ENCODE measurements at places on chromosomes 12 and 14.

- DNase-seq, result no peak
Measured at GRCh38 chr12:73413051-73413450, 1124.6 kb upstream of the ATXN7L3B start.

- no peak for DNase-seq
Measured at GRCh38 chr12:13350381-13350780, 153.9 kb downstream of the EMP1 start.

GRCh38 chr14:69771136-69771535 is 4.2 kb downstream of the SRSF5 start:
- DNase-seq, result no peak

GRCh38 chr12:52285172-52285745 is 6.1 kb downstream of the KRT81 start:
- no peak for DNase-seq

DNA sequence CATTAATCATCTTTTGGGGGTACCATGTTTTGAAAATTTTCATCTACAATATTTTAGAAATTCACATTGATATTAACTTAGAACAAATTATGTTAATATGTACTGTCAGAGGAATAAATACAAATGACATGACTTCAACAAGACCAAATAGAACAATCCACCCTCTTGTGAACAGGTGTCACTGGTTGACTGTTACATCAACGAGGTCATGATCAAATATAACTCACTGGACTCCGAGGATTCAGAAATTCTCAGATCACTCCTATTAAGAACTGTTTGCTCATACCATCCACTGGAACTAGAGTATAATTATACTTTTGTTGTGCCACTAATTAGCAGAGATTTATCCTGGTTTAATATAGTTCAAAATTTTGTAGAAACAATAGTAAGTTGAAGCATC is 318.8 kb downstream of the PRKD1 start:
- DNase-seq, result no peak

GRCh38 chr14:52883658-52884057 is 67.2 kb downstream of the FERMT2 start:
- no peak for DNase-seq

DNA sequence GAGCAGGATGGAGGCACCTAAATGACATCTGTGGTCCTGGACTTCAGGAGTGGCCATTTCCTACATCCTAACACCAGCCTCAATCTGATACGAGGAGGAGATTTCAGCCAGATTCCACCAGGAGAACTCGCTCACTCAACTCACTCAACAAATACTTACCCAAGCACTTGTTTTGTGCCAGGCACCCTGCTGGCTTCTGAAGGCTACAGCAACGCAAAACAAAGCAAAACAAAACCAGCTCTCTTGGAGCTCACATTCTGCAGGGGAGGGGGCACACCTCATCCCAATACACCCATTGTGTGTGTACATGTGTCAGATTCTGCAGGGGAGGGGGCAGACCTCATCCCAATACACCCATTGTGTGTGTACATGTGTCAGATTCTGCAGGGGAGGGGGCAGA is 144.8 kb downstream of the PIWIL1 start:
- DNase-seq, result no peak

DNA sequence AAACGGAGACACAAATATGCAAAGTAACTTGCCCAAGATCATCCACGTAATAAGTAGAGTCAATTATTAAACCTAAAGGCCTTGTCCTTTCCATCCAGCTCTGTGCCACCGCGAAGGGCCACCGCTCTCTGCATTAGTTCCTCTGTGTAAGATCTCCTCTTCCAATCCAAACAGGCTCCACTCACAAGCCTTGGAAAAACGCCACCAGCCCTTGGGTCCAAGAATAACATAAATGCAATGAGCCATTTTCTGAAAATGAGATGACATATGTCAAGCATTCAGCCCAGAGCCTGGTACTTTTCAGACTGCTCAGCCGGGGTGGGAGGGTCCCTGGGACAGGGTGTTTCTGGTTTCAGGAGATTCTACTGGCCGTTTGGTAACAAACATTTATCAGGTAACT is 30.0 kb downstream of the DGLUCY start:
- no peak for DNase-seq

DNA sequence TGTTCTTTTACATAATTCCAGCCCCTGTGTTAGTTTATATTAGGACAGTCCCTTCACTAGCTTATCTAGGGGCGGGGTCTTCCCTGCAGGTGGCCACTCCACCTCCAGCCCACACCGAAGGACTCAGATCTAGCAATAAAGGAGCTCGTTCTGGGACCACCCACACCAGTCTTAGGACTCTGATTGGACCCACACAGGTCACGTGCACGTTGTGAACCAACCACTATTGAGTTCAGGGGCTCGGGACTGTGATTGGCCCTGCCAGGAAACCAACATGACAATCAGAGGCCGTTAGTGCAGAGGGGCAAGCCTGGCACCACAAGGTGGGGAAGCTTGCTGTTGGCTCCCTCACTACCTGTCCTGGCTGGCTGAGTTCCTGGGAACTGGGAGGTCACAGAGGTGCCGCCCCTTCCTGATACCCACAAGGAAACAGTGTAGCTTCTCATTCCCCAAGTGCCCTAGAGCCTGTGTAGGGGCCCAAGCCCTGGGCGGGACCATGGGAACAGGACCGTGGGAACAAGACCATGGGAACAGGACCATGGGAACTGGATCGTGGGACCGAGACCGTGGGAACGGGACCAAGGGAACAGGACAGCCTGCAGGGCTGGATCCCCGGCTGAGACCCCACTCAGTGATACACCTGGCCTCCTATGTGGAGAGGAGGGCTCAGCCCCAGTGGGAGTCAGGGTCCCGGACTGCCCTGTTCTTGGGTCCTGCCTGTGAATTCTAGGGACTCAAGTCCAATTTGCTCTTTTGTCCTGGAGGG is 297.8 kb downstream of the ADGRD1 start:
- DNase-seq, result peak; percentile 50

GRCh38 chr12:42589465-42590329 is at the start of gene PRICKLE1:
Gene PRICKLE1 (minus strand): TSS chr12:42589746. CDS start chr12:42472516, 117,230 bp downstream.
- peak; percentile 50 for DNase-seq

- DNase-seq, result no peak
Measured at GRCh38 chr12:112096667-112097066, 11.9 kb downstream of the NAA25 start.

GRCh38 chr14:103544388-103545218 is 15.6 kb downstream of the TRMT61A start:
- no peak for DNase-seq

GRCh38 chr14:35747379-35747778 is 61.7 kb downstream of the RALGAPA1 start:
- no peak for DNase-seq

- DNase-seq, result no peak
Measured at GRCh38 chr12:111638556-111638955, 39.4 kb upstream of the ATXN2 start.

DNA sequence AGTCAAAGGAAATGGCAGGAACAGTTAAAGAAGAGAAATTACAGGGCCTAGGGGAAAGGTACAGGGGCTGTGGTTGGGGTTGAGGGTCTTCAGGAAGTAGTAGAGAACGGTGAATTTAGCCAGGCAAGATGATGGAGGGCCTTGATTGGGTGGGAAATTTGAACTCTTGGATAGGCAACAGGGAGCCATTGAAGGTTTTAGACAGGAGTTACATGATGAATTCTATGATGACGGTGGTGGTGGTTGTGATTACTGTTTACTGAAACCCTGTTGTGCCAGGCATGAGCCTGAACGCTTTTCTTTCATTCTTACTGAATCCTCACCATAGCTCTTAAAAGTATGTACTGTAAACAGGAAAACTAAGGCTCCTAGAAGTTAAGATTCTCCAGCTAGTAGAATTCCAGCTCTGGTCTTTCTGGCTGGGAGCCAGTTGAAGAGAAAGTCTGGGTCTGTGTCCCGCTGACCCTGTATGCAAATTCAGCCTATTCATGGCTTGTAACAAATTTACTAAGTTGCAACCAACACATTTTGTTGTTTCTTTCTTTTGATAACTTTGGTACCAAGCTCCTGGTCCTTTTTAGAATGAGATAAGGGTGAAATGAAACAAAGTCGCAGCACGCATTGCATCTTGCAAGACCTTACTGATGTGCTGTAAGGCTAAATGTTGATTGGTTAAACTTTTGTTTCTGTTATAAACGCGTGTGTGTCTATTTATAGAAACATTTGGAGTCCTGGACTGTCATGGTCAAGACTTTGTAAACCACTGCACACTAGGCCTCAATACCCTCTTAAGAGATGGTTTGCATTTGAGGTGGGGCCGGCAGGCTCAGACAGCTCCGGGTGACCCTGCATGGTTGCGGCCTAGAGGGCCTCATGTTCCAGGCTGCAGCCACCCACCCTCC is 6.0 kb downstream of the ORAI1 start:
- no peak for DNase-seq

DNA sequence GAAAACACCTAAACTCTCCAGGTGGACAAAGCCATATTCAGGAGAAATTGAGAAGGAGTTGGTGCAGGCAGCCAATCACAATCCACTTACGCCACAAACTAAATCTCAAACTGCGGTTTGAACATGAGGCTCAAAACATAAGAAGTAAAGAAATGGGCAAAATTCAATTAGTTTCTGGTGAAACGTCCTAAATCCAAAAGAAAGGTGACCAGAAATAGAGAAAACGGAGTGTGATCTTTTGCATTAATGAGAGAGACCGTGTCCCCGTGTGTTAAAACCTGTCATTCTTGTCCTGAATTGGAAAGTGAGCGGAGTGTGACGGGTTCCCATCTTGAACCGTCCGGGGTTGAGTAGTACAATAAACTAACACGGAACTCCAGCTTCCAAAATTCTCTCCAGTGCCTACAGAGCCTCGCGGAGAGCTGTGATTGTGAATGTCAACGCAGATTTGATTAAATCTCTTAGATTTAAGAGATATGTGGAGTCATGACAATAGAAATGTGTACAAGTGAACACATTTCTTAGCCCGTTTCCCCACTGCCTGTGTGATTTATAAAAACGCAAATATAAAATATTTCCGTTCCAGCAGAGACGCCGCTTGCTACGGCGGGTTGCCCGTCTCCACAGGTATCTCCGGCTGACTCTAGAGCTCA is 595 bp upstream of the METAP2 start:
- peak; percentile 36 for DNase-seq

DNA sequence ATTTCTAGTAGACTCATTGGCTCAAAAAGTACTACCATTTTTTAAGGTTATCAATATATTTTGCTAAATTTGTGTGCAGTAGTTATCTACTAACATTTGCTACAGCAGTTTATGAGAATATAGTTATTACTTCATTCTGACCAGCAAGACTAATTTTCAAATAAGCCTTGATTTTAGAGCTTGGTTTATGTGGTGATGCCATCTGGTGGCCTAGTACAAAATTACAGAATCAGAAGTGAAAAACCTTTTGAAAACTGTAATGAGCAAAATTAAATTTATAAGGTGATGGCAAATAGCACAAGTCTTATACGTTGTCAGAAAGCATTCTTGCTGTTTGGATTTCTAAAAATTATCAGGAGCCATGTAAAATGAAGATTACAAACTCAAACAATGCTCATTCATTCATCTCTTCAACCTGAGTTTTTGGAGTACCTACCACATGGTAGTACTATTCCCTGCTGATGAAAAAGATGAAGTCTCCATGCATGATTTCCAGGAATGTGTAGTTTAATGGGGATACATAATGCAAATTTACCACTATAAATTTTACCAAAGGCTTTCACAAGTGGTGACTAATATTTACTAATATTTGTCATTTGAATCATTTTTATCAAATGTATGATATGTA is 51.0 kb downstream of the MAGOHB start:
- peak; percentile 30 for DNase-seq

- DNase-seq, result no peak
Measured at GRCh38 chr14:34110531-34110930, 159.7 kb upstream of the EGLN3 start.

DNA sequence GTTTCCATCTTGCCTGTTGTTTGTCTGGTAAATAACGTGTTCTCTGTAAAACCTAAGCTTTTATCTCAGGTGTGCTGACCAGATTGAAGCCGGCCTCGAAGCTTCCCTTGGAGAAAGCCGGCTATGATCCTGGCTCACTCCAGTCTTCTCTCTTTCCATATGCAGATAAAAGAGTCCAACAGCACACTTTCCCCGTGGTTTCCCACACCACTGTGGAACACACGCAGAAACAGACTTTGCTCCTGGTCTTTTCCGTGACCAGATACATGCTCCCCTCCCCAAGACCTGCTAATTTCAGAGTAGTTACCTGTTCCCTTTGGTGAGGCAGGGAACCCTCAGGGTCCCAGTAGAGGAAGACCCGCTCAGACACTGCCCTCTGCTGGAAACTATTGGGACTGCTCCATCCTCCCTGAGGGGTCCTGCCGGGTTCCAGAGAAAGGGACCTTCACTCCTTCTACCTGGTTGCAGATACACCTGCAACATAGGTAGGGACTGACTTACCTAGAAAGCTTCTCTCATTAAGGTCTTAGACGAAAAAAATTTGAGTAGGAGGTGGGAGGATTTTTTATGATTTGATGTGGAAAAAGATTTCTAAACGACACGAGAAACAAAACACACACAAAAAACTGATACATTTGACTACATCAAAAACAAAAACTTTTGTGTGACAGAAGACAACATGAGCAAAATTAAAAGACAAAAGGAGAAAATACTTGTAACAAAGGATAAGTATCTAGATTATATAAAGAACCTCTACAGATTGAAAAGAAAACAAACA is 415.4 kb upstream of the CCDC196 start:
- peak; percentile 29 for DNase-seq

DNA sequence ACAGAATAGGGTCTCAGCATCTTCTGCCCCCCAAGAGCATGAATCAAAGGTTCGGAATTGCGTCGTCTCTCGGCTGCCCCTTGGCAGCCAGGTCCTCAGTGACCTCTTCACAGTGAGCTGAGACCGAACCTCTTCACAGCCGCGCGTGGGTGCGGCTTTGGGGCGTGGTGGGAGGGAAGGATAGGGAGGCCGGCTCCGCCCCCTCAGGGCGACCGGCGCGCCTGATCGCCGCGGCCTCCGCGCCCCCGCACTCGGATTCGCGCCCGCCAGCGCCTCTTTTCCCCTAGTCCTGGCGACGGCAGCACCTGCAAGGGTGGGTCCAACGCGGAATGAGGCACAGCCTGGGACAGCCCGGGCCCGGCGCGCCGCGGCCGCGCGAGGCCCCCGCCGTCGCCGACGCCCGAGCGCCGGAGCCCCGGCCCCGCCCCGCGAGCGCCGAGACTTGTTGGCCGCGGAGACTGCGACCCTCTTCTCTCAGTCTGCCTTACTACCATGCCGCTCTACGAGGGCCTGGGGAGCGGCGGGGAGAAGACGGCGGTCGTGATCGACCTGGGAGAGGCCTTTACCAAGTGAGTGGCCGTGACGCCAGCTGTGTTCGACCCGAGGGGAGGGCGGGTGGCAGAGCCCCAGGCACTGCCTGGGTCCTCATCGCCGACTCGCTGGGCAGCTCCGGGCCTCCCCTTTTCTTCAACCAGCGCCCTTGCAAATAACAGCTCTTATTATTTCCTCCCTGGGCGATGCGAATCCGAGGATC is at the start of gene ACTR10:
Gene ACTR10 (plus strand): TSS at position 424 of the 754 bp plus-strand sequence. CDS start 69 bp downstream, at position 493.
- DNase-seq, result peak; percentile 86
